Posterior cingulate gyrus (tissue), 11 donors: ENCODE measurements at places on chromosomes 1 and 21.
A peak's percentile ranks its signal among the peaks of the same experiment; 100 is the strongest.

- no peak for DNase-seq
Measured at GRCh38 chr1:33358114-33358794, 37.4 kb upstream of the A3GALT2 start.

DNA sequence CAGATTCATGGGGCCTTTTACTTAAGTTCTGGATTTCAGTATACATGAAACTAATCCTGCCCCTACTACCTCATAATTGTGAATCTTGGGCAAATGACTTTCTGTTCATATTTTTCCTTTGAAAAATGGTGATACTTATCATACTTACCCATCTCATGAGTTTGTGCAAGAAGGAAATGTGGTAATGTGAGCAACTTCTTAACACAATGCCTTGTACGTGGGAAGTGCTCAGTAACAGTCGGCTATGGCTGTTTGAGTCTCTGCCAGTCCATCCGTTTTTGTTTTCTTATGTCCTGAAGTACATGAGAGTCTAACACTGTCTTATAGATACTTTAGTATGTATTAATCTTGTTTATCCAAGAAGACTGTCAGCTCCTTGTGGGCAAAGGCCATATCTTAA, 86.5 kb downstream of the PATJ start:
- DNase-seq, result no peak

- no peak for DNase-seq
Measured at GRCh38 chr1:219125342-219125741, 48.3 kb upstream of the LYPLAL1 start.

DNA sequence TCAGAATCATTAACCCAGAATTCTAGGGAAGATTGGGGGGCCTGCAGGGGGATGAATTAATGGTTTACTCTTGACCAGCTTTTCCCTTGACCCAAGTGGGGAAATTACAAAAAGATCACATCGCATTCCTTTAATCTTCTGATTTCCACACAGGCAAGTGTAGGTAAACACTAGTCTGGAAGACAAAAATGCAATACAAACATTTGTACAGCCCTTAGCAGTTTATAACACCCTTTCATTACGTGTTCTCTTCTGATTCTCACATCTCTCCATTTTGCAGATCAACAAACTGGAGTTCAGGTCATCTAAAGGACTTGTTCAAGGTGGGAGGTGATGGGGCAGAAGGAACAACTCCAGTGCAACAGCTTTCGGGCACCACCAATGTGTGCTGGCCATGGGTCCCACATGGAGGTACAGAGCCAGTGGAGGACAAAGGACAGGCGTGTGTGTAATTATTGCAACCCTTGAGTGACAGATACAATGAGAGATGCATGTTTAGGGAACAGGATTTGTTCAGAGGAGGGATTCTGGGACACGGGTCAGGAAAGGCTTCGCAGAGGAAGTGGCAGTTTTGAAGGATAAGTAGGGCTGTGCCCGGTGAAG, 20.4 kb downstream of the ATF3 start:
- DNase-seq, result no peak

DNA sequence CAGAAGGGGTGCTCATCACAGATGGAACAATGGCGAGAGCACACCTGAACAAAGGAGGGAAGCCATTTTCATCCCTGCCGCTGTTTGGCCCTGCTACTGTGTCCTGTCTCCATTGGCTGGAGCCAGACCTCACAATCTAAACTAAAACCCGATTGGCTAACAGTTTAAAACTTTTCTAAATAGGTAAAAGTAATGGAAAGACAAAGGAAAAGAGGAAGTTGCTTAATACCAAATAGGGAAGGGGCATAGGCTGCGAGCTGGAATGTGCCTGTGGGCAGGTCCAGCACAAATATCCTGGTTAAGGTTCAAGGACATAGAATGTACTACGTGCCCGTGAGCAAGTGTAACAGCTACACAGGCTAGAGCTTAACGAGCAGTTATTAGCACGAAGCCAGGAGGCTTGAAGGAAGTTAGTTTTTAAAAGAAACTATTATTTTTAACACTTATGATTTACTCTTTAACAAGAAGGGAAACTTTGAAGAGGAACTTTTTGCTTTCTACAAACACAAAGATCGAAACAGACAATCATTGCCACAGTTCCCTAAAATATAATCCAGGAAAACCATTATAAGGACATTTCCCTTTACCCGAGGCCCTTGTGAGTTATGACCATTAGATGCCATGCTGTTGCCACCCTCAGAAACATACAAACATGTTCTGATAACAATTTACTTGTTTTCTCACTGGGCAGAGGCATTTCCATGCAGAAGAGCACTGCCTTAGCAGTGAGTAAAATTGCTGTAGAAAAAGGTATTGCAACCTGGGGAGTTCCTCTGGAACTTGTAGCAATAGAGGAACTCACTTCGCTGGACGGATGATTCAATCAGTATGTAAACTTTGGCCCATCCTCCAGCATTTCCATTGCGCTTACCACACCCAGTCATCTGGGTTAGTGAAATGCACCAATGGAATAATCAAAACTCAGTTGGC, 4.8 kb upstream of the PTTG1IP start:
- DNase-seq, result no peak

DNA sequence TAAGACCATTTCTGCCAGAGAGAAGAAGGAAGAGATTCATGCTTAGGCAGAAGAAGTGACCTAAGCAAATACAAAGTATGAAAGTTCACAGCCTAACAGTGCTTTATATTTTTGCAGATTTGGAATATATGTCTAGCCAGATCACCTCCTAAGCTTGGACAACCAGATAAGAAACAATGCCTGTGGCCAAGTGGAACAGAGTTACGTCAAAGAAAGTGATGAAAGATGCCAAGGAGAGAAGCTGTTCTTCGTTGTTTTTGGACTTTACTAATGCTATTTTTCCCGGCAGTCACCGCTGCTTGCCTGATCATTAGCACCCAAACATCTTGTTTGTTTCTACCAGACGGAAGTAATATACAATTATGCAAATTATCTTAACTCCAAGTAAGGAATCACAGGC, 489.2 kb upstream of the C1orf87 start:
- DNase-seq, result no peak

DNA sequence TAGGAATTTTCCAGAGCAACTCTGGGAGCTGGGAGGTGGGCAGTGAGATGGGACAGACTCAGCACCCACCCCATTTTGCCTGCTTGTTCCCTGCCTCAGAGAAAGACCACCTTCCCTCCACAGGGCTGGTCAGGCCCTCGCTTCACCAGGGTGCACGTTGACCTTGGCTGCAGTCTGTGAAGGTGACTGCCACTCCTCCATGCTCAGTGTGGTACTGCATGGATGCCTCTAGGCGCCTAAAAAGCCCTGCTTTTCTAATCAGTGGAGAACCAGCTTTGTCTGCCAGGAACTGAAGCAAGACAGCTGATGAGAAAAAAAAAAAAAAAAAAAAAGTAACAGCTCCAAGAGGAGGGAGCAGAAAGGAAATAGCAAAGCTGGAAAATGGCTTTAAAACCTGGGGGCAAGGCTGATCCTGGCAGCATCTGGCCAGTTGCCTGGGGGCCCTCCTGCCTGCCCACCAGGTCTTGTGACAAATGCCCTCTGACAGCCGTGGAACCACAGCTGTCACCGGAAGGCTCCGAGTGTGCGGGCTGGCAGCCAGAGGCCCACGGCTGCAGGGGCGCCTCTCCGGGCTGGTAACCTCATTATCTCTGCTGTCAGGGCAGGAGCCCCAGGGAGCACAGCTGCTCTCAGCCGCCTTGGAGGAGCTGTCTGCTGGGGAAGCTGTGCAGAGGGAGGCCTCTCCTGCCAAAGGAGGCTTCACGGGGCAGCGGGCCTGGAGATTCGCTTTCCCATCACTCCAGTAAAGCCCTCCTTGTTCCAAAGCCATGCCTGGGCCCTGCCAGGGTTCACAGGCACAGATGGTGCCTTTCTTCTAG, 13.7 kb downstream of the KIAA1614 start:
- peak; percentile 92 for DNase-seq

GRCh38 chr1:214002472-214002871, 14.7 kb downstream of the PROX1 start:
- DNase-seq, result no peak

GRCh38 chr1:87451229-87451920, 122.7 kb downstream of the LMO4 start:
- DNase-seq, result no peak

- DNase-seq, result no peak
Measured at GRCh38 chr1:82486468-82486867, 685.7 kb downstream of the ADGRL2 start.

DNA sequence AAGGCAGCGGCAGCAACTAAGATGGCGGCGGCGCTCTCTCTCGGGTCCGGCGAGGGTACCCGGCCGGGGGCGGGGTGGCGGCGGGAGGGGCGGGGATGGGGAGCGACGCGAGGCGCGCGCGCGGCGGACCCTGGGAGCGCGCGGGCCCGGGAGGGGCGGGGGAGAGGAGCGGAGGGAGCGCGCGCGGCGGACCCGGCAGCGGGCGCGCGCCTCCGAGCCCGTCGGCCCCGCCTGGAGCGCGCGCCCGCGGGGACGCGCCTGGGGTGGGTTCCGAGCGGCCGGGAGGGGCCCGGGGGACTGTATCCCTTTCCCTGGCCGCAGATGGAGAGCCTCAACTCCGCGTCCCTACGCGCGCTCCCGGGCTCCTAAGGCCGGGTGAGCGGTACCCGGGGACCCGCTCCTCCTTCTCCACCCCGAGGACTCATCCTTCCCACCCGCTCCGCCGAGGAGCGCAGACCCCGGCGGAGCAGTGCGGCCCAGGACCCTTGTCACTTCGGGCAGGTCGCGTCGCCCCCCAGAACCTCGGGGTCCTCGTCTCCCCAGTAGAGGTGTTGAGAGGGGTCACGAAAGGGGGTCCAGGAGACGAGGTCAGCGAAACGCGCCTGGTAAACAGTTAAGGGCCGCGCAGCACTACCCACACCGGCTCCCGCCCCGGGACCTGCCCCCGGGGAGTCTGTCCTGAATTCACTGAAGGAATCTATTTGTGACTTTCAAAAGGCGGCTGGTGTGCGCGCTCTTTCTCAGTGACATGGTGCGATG, at the start of gene CLSTN1:
Gene CLSTN1, minus strand, starts transcription at position 23 of the 759 bp plus-strand sequence. CDS start 232 bp downstream, outside the sequence.
- peak; percentile 97 for DNase-seq

- DNase-seq, result no peak
Measured at GRCh38 chr1:172939475-172939874, 111.3 kb downstream of the TNFSF18 start.

- no peak for DNase-seq
Measured at GRCh38 chr1:171780583-171781175, 781 bp upstream of the METTL13 start.

DNA sequence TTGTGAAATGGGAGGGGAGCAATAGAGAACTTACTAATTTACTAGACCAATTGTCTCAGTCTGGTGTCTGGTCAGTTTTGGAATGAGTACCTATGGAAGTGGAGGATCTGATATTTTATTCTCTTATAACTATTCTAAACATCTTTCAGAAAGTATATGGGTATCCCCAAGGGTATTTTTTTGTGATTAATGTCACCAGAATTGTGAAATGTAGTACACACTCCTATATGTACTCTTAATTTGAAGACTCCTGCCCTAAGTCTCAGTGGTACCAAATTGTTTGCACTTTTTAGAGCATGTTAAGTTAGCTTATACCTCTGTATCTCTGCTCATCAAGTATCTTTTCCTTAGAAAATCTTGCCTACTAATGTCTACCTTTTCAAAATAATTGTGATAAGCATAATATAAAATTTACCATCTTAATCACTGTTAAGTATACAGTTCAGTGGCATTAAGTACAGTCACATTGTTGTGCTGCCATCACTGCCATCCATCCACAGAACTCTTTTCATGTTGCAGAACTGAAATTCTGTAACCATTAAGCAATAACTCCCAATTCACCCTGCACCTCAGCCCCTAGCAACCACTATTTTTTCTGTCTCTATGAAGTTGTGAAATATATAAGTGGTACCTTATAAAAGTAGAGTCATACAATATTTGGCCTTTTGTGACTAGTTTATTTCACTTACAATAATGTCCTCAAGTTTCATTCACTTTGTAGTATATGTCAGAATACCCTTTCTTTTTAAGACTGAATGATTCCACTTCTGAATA, 40.5 kb downstream of the SLC30A7 start:
- no peak for DNase-seq

GRCh38 chr1:196450143-196451095, 157.8 kb downstream of the KCNT2 start:
- DNase-seq, result no peak

- DNase-seq, result no peak
Measured at GRCh38 chr1:152018537-152018936, 18.3 kb downstream of the S100A11 start.

- no peak for DNase-seq
Measured at GRCh38 chr1:230828421-230828820, 39.9 kb downstream of the C1orf198 start.

DNA sequence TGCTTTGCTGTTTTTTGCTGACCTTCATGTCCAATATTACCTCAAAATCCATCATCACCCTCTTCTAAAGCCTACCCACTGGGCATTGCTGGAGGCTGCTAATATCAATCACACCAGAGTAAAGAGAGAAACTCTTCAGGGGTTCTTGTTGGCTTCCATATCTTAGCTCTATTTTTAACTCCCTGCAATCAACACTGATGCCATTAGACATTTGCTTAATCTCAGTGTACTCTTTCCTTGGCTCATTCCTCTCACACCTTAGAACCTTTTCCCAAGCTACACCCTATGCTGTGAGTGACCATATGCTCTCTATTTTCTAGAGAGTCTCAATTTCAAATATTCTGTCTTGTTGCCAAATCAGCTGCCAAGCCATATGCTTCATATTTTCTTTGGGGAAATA, 40.6 kb upstream of the RABGAP1L start:
- no peak for DNase-seq

- no peak for DNase-seq
Measured at GRCh38 chr1:95086949-95087533, 14.3 kb upstream of the ALG14 start.

DNA sequence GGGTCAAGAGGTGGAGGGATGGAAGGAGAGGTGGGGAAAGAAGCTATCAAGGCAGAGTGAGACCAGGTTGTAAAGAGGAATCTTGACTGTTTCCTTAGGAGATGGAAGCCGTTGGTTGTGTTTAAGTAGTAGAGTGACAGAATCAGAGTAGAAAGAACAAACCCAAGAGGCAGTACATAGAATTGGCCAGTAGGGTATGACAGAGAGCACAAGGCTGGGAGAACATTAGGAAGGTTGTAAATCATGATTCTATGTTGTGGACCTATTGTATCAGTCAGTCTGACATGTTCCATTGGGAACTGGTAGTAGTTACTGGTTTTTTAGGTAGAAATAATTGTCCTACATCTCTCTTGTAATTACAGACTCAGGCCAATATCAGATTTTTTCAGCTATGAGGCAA, 486.9 kb upstream of the USP24 start:
- DNase-seq, result no peak

DNA sequence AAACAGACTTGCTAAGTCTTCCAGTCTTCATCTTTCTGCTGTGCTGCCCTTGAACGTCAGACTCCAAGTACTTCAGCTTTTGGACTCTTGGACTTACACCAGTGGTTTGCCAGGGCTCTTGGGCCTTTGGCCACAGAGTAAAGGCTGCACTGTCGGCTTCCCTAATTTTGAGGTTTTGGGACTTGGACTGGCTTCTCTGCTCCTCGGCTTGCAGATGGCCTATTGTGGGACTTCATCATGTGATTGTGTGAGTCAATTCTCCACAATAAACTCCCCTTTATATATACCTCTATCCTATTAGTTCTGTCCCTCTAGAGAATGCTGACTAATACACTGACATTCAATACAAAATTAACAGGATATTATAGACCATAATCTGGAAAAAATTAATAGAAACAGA, 628.1 kb downstream of the PLPP3 start:
- no peak for DNase-seq
